Activated T-helper 1 cell treated with anti-CD3 and anti-CD28 coated beads, Interleukin-12 subunit alpha, Interleukin-12 subunit beta, Interleukin-2, Interleukin-4 antibody, amounts not matched to agents 30 ng/mL and 10 ng/mL and 1 ng/mL, durations not matched to agents 14 hours and 24 hours and 36 hours (primary cell): ENCODE measurements at places on chromosomes 4 and X. TPM values are rescaled to one million over a fixed set of nuclear protein-coding genes. Genes with fewer than 3 reads are reported as not detected.

SOD3 gene
- total RNA-seq: not detected in 2 replicates

GRCh38 chr4:120561648-120562047, 360.9 kb downstream of the PRDM5 start:
- H3K36me3 ChIP-seq: no peaks in the 10 kb centered on the region
- no peaks in the 10 kb centered on the region for H3K4me1 ChIP-seq
- no peaks in the 10 kb centered on the region for H3K27me3 ChIP-seq
- H3K4me3 ChIP-seq: no peak overlapping the region
- H3K27ac ChIP-seq: no peak overlapping the region

GRCh38 chr4:55910140-55910539, 38.6 kb upstream of the CEP135 start:
- peaks cover 15% of the 10 kb centered on the region for H3K4me1 ChIP-seq
- H3K4me3 ChIP-seq: no peak overlapping the region
- H3K27ac ChIP-seq: no peak overlapping the region
- no peak for DNase-seq
- H3K36me3 ChIP-seq: peaks cover 5% of the 10 kb centered on the region

ASB12 gene
- total RNA-seq: not detected in 2 replicates

DNA sequence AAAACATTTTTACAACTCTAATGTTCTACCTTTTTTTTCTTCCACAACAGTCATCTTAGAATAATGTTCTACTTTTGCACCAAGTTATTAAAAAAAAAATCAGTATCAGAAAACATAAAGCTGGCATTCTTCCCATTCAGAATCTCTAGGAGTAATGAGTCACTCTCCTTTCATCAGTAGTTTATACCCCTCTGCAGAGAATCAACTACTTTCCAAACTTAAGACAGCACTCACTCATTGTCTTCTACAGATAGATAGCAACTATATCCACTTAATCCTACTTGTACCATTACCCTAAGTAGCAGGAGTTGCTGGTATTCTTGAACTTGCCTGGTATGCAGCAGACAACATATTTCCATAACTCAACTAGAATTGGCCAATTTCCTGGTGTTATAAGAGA, 3.2 kb downstream of the TIGD4 start:
- H3K27ac ChIP-seq: no peak overlapping the region
- H3K27me3 ChIP-seq: peaks cover 28% of the 10 kb centered on the region
- no peak for DNase-seq
- H3K4me3 ChIP-seq: no peak overlapping the region
- H3K36me3 ChIP-seq: no peaks in the 10 kb centered on the region

SH2D1A gene
- 50.4 and 56.3 TPM in 2 replicates for total RNA-seq

STAP1 gene
- 19.2 and 19.7 TPM in 2 replicates for total RNA-seq

- no peak overlapping the region for H3K4me3 ChIP-seq
- H3K4me1 ChIP-seq: no peaks in the 10 kb centered on the region
- no peaks in the 10 kb centered on the region for H3K36me3 ChIP-seq
- H3K27ac ChIP-seq: no peak overlapping the region
- H3K27me3 ChIP-seq: no peaks in the 10 kb centered on the region
Observed at GRCh38 chr4:163071308-163071707, 95.4 kb downstream of the NAF1 start.

DNA sequence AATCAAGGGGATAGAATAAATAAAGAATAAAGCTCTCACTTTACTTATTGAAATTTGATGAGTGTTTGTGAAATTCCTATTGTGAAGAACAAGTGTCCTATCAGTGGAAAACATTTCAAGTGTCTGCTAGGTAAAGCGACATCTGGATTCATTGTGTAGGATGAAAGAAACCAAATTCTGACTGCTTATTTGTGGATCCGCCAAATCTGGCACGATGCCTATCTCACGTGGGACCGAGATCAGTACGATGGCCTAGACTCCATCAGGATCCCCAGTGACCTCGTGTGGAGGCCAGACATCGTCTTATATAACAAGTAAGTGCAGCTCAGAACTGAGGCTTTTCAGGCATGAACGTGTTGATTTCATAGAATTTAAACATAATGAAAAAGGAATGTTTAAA, 1.9 kb downstream of the CHRNA9 start:
- peaks cover 7% of the 10 kb centered on the region for H3K4me1 ChIP-seq
- H3K27me3 ChIP-seq: no peaks in the 10 kb centered on the region
- no peak overlapping the region for H3K4me3 ChIP-seq
- no peak overlapping the region for H3K27ac ChIP-seq

GRCh38 chrX:124860736-124861135, 458.9 kb upstream of the TEX13C start:
- H3K27me3 ChIP-seq: peaks cover under 1% of the 10 kb centered on the region
- H3K4me1 ChIP-seq: no peaks in the 10 kb centered on the region
- H3K4me3 ChIP-seq: no peak overlapping the region
- H3K36me3 ChIP-seq: no peaks in the 10 kb centered on the region
- DNase-seq: no peak

- H3K36me3 ChIP-seq: no peaks in the 10 kb centered on the region
- DNase-seq: no peak
- H3K4me1 ChIP-seq: no peaks in the 10 kb centered on the region
- H3K4me3 ChIP-seq: no peak overlapping the region
- H3K27me3 ChIP-seq: no peaks in the 10 kb centered on the region
- no peak overlapping the region for H3K27ac ChIP-seq
Observed at GRCh38 chr4:103996637-103997036, 276.9 kb upstream of the TACR3 start.

SFRP2 gene
- not detected in 2 replicates for total RNA-seq

DNA sequence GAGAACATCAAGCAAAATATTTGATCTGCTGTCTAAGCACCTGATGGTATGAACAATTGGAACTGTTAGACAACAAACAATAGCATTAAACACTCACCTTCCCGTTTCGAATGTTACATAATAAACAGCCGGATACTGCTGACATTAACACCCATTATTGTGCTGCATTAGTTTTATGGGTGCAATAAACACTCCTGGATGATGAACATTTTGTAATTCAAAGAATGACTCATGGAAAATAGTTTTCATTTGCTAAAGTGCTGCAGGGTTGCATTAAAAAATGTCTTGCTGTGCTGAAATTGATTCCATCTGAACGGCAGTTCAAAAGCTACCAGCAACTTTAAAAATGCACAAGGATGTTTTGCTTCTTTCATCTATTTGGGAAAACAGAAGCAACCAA, 100.8 kb upstream of the SORBS2 start:
- no peaks in the 10 kb centered on the region for H3K36me3 ChIP-seq
- no peak overlapping the region for H3K4me3 ChIP-seq
- H3K27ac ChIP-seq: no peak overlapping the region
- DNase-seq: no peak
- no peaks in the 10 kb centered on the region for H3K27me3 ChIP-seq

GRCh38 chr4:137495578-137495977, 36.7 kb downstream of the PCDH18 start:
- DNase-seq: no peak
- no peaks in the 10 kb centered on the region for H3K4me1 ChIP-seq
- H3K4me3 ChIP-seq: no peak overlapping the region

ARSH gene
- total RNA-seq: not detected in 2 replicates

- H3K4me1 ChIP-seq: no peaks in the 10 kb centered on the region
- H3K27ac ChIP-seq: no peak overlapping the region
- DNase-seq: no peak
- H3K4me3 ChIP-seq: no peak overlapping the region
- peaks cover 22% of the 10 kb centered on the region for H3K27me3 ChIP-seq
Observed at GRCh38 chr4:165368114-165368513, 10.7 kb upstream of the CPE start.

DNA sequence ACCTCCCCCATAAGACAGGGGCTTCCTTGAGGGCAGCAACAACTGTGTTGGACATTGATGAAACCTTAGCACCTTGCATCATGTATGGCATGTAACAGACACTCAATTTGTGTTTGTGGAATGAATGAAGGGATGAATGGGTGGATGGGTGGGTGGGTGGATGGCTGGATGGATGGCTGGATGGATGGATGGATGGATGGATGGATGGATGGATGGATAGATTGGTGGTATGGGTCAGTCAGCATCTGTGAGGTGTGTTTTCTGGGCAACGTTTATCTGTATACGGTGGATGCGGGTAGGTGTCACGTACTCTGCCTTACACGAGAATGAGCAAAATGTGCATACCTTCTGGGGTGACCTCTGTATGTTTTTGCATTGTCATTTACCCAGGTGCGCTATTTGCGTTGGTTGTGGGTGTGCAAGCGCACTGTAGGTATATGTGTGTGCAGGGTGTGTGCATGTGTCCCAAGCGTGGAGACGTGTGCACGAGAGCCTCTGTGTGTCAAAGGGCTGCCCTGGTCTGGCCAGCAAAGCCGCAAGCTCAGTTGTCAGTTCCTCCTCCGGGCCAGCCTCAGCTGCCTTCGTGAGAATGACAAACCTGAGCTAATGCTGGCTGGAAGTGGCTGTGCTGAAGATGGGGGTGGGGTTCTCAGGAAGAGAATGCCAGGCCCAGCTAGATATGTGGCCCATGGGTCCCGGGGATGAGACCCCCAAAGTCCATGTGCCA, 26.5 kb downstream of the ELF4 start:
- peaks cover 10% of the 10 kb centered on the region for H3K36me3 ChIP-seq
- peaks cover 62% of the 10 kb centered on the region for H3K4me1 ChIP-seq
- H3K27me3 ChIP-seq: no peaks in the 10 kb centered on the region
- DNase-seq: no peak
- peak overlapping the region; percentile 79 for H3K4me3 ChIP-seq

ARSJ gene
- total RNA-seq: not detected in 2 replicates
